ENCODE measurements at places on chromosomes 13 and 19.

GRCh38 chr19:48641850-48642249, 4.1 kb downstream of the CA11 start:
- DNase-seq = no peak

DNA sequence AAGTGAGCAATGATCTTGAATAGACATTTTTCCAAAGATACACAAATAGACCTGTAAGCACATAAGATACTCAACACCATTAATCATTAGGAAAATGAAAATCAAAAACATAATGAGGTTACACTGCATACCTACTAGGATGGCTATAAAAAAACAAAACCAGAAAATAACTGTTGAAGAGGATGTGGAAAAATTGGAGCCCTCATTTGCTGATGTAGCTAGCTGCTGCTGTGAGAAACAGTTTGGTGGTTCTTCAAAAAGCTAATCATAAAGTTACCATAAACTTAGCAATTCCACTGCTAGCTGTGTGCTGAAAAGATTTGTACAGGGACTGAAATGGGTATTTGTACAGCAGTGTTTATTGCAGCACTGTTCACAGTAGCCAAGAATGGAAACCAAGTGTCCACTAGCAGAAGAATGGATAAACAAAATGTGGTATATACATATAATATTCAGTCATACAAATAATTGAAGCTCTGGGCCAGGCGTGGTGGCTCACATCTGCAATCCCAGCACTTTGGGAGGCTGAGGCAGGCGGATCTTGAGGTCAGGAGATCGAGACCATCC, 46.2 kb downstream of the PDS5B start:
- no peak for DNase-seq

DNA sequence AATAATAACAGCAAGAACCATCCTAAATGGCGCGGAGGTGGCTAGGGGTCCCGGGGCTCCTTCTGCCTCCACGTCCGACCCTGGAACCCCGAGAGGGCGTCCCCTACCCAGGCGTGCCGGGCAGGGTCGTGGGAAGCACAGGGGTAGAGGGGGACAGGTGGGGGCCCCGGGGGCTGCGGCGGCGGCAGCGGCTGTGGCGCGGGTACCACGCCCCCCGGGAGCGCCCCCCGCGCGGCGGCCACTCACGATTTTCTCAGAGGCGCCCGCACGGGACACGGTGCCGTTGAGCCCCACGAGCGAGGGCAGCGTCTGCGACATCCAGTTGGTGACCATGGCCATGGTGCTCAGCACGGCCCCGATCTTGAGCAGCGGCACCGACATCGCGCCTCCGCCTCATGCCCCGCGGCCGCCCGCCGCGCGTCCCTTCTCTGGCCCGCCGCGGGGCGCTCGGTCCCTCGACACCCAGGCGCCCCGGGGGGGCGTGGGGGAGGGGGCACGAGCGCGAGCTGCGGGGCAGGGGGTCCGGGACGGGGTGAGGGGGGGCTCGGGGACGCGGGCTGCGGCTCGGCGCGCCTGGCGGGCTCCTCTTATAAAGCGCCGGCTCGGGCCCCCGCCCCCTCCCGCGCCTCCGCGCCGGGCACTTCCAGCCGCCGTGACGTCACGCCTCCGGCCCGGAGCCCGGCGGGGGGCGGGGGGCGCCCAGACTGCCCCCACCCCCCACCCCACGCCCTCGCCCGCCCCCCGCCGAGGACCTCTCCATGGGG, 22.9 kb downstream of the OLFM2 start:
- no peak for DNase-seq

- peak; percentile 20 for DNase-seq
These were observed 673 bp downstream of the SPATA13 start for GRCh38 chr13:24161010-24161775.

DNA sequence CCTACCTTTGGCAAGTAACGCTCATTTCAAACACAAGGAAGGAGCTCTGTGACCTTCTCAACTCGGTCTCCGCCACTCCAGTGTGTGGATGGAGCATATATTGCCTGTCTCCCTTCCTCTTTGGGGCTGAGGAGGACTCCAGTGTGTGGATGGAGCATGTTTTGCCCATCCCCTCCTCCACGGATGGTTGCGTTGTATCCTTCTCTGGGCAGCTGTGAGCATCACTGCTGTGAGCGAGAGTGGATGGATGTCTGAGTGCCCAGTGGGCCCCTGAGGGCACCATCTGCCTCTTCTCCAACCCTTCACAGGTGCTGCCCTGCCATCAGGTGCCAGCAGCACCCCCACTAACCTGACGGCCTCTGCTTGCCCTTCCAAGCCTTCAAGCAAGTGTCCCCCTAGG, 186.2 kb downstream of the TEX29 start:
- DNase-seq = no peak

DNA sequence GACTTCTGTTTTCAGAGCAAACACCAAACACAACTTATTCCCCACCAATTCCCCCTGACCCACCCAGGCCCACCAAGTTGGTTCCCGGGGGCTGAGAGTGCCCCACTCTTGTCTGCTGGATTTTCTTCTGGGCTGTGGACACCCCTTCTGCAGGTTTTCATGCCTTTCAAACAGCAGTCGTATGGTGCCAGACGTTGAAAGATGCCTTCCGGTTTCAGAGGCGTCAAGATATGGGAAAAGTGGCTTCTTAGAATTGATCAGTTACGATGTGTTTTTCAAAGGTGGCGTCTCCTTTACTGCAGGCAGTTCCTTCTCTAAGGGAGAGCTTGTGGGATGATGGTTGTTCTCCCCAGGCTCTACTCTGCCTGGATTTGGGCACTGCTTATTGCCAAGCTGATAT, 12.7 kb downstream of the CLEC11A start:
- DNase-seq = no peak

DNA sequence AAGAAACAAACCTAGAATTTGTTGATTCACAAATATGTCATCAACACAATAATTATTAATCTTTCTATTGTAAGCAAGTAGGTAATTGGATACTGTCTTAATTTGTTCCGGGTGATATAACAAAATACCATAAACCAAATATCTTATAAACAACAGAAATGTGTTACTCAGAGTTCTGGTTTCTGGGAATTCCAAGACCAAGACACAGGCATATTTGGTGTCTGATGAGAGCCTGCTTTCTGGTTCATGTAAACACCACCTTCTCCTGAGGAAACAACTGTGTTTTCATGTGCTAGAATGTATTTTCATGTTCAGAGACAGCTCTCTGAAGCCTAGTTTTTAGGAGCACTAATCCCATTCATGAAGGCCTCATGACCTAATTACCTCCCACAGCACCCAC, 1819.5 kb downstream of the SLITRK5 start:
- no peak for DNase-seq

DNA sequence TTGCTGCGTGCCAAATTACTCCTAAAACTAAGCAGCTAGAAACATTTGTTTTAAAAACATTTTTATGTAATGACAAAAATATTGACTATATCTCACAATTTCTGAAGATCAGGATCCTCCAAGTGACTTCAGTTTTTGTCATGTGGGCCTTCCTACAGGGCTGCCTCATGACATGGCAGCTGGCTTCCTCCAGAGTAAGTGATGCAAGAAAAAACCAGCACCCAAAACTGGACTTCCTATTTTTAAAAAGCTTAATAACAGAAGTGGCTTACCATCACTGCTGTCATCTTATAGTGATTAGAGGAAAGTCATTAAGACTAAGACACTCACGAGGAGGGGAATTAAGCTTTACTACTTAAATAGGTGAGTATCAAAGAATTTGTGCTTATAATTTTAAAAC, 681.7 kb downstream of the PCDH17 start:
- no peak for DNase-seq

DNA sequence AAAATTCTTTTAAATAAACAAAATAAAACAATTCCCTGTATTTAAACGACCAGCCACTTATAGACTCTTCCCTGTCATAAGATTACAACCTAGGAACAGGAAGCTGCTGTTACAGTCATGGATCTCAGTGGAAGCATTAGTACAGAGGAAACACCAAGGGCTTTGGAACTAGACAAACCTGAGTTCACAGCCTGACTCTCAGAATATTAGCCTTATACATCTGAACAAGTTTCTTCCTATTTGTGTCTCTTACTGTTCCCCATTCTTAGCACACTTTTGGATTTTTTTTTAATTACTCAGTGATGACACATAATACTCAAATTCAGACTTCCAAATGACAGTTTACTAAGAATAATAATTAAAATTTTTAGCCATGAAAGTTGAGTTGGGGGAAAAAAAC, 46.1 kb downstream of the ZDHHC20 start:
- no peak for DNase-seq

DNA sequence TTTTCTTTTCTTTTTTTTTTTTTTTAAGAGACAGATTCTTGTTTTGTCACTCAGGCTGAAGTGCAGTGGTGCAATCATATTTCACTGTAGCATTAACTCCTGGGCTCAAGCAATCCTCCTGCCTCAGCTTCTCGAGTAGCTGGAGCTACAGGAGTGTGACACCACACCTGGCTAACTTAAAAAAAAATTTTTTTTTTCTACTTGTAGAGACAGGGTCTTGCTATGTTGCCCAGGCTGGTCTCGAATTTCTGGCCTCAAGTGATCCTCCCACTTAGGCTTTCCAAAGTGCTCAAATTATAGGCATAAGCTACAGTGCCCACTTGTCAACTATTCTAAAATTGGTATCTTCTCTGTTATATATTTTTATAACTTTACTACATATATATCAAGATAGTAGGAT, 6.6 kb downstream of the ELF1 start:
- DNase-seq = no peak

GRCh38 chr13:29847501-29847983, 2.9 kb downstream of the UBL3 start:
- no peak for DNase-seq

DNA sequence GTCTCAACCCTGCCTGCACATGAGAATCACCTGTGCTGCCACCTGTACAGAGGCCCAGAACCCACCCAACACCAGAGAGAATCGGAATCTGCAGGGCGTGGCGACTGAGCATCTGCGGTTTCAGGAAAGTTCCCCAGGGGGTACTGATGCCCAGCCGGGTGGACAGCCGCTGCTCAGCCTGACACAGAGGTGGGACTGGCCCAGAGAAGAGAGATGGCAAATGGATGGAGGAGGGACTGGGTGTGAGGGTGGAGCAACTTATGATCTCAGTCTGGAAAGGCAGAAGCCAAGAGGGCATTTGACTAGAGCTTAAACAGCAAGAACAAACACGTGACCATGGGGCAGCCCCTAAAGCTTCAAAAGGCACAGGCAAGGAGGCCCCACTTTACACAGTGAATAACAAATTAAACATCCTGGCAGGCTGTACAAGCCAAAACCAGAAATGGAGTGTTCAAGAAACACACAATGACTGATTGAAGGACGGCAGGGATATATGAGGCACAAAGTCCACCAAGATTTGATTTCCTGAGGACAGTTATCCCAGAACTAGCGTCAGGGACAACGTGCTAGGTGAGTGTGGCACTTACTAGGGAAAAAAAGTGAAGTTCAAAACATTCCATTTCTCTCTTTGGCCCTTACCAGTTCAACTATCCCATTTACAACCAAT, 3.1 kb downstream of the RANBP3 start:
- peak; percentile 38 for DNase-seq

- DNase-seq = peak; percentile 35
These were observed 2.0 kb downstream of the ZFP36 start for GRCh38 chr19:39408392-39409207.

DNA sequence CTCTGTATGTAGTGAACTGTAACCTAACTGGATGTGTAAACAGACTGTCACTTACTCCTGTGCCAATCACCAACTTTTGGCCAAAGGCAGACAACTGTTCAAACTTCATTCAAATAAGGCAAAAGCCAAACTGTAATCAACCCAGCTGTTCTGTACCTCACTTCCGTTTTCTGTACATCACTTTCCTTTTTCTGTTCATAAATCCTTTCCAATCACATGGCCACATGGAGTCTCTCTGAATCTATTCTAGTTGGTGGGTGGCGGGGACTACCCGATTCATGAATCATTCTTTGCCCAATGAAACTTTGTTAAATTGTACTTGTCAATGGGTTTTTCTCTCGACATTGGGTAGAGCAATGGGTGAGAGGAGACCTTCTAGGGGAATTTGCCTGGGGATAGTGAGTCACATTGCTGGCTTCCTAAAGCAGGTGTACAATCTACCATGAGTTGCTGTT, 178.3 kb upstream of the RFC3 start:
- no peak for DNase-seq

DNA sequence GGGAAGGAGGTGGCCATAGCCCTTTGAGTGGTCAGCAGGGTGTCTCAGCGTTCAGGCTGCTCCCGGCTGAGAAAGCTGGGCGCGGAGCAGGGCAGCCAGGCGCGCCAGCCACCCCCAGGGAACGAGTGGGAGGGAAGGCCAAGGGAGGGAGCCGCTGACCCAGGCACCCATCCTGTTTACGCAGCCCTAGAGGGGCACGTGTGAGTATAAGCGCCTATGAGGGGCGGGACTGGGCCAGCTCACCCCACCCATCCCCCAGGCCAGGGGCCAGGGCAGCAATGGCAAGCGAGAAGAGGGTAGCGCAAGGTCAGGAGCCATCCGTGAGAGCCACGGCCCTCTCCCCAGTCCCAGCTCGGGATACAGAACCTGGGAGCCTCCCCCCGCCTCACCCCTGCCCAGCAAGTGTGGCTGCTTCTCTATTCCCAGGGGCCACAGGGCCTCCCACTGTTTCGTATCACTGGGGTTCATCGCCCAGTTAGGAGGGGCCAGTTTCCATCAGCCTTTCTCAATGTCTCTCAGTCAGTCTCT, 897 bp upstream of the DMKN start:
- no peak for DNase-seq

- DNase-seq = no peak
These were observed 157.5 kb upstream of the ZNF536 start for GRCh38 chr19:30214651-30215051.
